HS-27A (cell line): ENCODE measurements at places on chromosomes 11 and 22.

DNA sequence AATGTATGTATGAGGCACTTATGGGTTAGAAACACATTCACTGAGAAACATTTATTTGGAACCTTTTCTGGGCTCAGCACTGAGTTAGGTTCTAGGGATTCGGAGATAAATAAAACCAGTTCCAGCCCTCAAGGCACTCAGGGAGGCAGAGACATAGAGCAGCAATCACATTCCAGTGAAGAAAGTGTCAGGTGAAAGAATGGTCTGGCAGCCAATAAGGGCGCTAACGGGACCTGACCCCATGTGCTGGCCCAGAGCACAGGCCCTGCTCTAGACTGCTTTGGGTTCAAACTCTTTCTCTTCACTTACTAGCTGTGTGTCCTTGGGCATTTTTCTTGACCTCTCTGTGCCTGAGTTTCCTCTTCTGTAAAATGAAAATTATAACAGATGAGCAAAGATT is 146.0 kb upstream of the SYT13 start:
- no peak for DNase-seq

GRCh38 chr11:1738380-1738779 is 12.0 kb downstream of the IFITM10 start:
- DNase-seq: no peak

- DNase-seq: no peak
Observed at GRCh38 chr22:43077121-43077877, 11.9 kb downstream of the TTLL1 start.

DNA sequence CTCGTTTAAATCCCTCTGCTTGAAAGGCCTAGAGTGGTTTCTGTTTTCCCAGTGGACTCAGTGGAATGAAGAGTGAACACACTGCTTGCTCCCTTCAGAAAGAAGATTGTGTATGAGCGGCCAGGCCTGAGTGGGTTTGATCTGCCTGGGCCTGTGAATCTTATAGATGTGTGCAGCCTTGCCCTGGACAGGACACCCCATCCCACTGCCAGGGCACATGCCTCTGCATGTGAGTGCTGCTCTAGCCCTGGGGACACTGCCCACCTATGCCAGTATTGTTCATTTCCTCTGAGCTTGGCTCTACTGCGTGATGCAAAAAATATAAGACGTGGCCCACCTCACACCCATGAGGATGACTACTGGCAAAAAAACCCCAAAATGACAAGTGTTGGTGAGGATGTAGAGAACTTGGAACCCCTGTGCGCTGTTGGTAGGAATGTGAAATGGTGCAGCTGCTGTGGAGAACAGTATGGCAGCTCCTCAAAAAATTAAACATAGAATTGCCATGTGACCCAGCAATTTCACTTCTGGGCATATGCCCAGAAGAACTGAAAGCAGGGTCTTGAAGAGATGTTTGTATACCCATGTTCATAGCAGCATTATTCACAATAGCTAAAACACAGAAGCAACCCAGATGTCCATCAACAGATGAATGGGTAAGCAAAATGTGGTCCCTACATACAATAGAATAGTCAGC is 27.3 kb upstream of the NECTIN1 start:
- DNase-seq: no peak

GRCh38 chr11:126328444-126328843 is 24.6 kb downstream of the DCPS start:
- no peak for DNase-seq

DNA sequence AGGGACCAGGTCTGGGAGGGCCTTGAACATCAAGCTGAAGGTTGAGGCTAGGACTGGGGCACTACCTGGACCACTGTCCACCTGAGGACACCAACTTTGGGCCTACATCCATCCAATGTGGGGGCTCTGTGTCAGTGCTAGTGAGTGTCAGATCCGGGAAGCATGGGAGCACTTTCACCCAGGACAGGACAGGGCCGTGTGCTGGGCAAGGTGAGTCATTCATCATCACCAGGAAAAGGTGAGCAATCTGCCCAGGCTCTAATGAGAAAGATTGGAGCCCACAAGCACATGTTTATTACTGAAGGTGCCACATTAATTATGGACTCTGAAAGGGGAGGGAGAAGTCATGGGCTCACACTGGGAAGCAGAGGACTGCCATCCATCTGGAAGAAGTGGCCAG is 39.7 kb upstream of the DRD2 start:
- DNase-seq: no peak
